Fibroblast of skin of right biceps (primary cell): ENCODE measurements at places on chromosomes 13 and 19.

DNA sequence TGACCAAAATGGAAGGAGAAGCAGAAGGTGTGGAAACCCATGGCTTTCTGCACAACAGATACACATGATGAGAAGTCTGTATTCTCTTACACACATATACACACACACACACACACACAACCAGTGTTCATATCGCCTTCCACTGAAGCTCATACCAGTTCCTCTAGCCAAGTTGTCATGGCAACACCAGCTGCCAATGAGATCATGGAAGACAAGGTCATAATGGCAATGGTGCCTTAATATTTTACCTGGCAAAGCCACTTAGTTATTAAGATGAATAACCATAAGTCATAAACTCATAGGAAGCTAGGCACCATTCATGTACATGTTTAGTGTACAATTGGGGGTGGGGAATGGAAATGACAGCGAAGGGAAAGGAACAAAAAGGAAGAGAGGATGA lies 2.6 kb upstream of the DHRS12 start:
- DNase-seq: peak; percentile 23

DNA sequence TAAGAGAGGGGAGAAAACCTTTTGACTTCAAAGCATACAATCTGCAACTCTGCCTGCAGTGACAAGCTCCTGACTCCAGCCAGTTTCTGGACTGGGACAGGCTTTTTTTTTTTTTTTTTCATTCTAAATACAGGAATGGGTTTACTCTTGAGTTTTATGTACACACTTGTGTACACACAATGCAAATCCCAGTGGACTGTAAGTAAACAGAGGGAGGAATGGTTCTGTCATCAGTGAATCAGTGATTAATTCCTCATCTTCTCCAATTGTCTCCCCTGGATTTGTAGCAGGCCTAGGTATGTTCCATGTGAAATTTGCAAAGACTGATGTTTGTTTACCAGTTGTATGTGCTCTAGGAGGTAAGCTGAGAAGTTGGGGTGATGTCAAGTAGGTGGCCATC lies 184.8 kb downstream of the SHISA2 start:
- DNase-seq: no peak

DNA sequence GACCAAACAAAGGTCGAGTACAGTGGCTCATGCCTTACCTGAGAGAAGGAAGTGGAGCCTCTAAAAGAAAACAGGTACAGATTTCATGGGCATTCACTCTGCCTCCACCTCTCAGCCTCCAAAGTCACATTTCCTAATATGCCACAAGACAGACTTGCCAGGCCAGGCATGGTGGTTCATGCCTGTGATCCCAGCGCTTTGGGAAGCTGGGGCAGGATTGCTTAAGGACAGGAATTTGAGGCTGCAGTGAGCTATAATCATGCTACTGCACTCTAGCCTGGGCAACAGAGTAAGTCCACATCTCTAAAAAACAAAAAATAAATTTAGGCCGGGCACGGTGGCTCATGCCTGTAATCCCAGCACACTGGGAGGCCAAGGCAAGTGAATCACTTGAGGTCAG lies 10.9 kb upstream of the DNMT1 start:
- no peak for DNase-seq

- peak; percentile 65 for DNase-seq
Measured at GRCh38 chr19:32675720-32676185, at the start of gene RGS9BP. RGS9BP (plus strand) TSS chr19:32675848; CDS start chr19:32676264, 416 bp downstream.

- peak; percentile 31 for DNase-seq
Measured at GRCh38 chr13:25980255-25980654, 71.6 kb downstream of the SHISA2 start.

GRCh38 chr19:41887711-41888382 lies 4.9 kb downstream of the ARHGEF1 start:
- DNase-seq: peak; percentile 44

GRCh38 chr19:42281146-42281826 lies 12.2 kb downstream of the CIC start:
- DNase-seq: peak; percentile 67

- DNase-seq: peak; percentile 77
Measured at GRCh38 chr19:46426506-46427162, 2.1 kb downstream of the PNMA8C start.
